ENCODE measurements at places on chromosomes 2 and 18.

GRCh38 chr2:232584238-232584637, 33.7 kb downstream of the EIF4E2 start:
- DNase-seq: no peak

GRCh38 chr2:237699870-237700511, 72.6 kb downstream of the LRRFIP1 start:
- DNase-seq: no peak

DNA sequence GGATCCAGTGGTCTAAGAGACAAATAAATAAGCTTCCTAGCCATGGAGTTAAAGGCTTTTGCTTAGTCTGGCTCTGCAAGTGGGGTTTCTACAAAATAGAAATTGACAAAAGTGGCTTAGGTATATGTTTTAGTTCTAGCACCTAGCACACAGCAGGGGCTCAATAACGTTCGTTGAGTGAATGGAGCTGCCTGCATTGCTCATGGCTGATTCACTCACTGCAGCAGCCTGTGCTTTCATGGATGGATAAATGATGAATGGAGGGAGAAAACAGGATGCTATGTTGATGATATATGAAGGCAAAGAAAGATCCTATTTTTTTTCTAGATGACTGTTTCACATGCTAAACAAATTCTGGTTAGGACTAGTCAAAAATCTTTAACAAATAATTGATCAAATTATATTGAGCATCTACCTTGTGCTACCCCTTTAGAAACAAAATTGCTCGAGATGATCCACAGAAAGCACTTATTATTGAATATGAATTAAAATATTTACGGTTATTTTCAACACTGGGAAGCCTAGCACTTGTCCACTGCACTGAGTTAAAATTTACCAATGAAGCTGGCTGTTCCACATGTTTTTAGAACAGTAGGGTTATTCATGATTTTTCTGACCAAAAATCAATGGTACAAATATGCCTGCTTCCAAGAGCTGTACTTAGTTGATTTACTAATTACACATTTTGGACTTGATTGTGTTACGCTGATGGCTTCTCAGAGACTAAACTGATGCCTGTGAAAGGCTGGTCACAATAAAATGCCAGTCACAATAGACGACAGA, 39.6 kb downstream of the HDHD2 start:
- no peak for DNase-seq

GRCh38 chr2:116724550-116724949, 1089.9 kb upstream of the DDX18 start:
- no peak for DNase-seq

GRCh38 chr18:5237083-5237722, 40.1 kb upstream of the AKAIN1 start:
- peak; percentile 0 for DNase-seq

GRCh38 chr2:164314148-164314547, 307.1 kb downstream of the GRB14 start:
- DNase-seq: no peak

DNA sequence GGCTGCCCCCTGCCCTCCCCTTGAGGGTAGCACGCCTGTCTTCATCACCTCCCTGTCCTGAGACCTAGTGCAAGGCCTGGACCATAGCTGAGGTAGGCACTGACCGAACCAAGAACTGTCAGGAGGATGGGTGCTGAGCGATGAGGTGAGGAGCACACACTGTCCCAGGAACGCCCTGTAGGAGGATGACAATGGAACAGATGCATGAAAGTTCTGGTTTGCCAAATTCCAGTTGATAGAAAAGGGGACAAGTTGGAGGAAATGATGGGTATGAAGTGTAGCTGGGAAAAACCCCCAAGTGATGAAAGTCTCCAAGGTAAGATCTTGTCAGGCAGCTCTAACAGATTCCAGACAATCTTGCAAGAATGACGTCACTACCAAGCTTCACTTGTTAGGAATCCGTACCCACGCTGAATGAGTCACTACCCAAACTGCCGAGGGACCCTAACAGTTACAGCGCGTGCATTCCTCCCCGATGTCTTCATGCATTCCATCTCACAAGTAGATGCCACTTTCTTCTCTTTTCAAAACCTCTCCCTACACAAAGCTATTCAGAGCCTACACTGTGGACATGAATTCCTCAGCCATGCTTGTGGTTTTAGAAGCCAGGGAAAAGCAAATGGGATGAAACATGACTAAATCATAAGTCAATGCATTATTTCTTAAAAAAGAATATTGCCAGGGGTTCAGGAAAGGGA, 27.6 kb downstream of the MRPL33 start:
- DNase-seq: no peak

GRCh38 chr18:25190472-25190871, 161.5 kb downstream of the ZNF521 start:
- DNase-seq: no peak

DNA sequence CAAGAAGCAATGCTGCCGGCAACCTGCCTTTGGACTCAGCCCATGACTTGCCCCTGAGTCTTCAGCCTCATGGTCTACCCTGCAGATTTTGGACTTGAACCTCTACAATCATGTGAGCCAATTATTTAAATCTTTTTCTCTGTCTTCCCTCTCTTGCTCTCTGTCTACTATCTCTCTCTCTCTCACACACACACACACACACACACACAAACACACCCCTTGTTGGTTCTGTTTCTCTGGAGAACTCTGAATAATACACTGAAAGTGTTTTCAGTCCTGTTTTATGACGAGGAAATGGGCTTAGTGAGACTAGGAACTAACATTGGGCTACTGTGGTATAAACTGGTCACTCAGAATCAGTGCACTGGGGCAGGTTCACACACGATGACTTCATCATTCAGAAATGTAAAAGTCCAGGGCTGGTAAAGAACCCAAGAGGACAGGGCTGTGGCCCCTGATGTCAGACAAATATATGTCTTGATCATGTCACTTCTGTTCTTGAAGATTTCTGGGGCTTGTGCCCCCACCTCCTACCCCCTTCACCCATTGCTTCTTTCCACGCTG, 266.1 kb upstream of the SIX2 start:
- no peak for DNase-seq

DNA sequence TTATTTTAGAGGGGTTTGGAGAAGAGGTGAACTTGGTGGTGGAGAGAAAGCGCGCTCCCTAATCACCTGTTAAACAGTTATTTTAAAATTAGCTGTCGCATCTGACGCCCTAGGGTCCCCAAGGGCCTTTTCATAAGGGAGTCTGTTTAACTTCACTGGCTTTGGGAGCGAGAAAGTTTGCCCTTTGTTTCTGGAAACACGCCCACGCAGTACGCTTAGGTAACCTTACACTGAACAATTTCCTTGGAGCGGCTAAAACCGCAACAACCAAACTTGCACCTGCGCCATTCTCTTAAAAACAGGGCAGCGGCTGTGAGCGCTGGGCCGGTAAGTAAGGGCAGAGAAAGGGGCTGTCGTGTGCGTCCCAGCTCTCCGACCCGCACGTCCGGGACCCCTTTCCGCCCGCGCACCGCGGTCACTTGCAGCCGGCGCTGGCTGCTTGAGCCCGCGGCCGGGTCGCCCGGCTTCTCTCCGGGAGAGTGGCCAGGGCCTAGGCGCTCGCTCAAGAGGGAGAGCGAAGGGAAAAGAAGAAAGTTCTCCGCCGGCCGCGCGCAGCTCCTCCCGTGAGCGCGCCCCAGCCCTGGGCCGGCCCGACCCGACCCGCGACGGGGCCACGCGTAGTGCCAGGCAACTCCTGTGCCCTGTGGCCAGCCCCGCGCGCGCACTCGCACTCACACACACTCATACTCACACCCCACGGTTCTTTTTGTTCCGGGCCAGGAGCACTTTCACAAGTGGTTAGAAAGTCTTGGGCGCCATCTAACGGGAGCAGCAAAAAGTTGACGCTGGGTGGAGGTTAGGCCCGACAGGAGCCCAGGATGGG, 19.2 kb downstream of the POU3F3 start:
- DNase-seq: no peak

GRCh38 chr2:162050513-162050961, 23.5 kb downstream of the DPP4 start:
- DNase-seq: no peak

DNA sequence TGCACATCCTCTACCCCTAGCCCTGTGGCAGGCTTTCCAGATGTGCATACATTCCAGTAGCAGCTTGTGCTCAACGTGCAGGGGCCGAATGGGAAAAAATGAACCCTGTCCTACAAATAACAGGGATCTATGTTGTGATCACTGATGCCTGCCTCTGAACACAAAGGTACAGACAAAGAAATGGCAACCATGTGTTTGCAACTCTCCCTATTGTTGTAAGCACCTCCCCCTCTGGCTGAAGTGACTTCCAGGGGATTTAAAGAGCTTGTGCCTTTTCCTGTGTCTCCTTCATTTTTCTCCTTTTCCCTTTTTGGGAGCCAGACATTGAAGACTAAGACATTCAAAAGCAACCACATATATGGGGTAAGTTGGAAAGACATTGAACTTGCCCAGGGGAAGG, 21.6 kb downstream of the ARHGAP25 start:
- no peak for DNase-seq

DNA sequence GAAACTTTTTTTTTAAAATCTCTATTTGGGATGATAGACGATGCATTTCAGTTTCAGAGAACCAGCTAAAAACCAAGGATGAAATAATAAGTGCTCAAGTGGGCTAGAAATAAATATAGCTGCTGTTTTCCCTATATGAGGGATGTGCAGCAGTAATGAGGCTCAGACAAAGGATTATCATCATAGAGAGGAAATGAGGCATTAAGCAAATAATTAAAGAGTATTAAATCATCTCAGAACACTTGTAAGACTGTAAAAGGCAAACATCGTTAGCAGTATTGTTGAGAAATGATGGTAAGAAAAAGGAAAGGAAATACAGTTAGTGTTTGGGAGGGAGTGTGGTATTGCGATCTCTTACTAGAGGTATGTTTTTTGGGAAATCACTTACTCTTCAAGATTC, 233.5 kb downstream of the TGIF1 start:
- DNase-seq: no peak

DNA sequence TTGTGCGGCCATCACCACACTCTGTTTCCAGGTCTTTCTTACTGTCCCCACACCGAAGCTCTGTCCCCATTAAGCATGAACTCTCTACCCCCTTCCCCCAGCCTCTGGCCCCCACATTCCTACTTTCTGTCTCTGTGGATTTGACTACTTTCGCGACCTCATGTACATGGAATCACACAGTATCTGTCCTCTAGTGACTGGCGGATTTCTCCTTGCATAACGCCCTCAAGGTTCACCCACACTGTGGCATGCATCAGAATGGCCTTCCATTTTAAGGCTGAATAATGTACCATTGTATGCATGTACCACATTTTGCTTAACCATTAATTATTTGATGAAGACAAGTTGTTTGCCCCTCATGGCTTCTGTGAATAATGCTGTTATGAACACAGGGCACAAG, 467.6 kb upstream of the HS6ST1 start:
- no peak for DNase-seq

DNA sequence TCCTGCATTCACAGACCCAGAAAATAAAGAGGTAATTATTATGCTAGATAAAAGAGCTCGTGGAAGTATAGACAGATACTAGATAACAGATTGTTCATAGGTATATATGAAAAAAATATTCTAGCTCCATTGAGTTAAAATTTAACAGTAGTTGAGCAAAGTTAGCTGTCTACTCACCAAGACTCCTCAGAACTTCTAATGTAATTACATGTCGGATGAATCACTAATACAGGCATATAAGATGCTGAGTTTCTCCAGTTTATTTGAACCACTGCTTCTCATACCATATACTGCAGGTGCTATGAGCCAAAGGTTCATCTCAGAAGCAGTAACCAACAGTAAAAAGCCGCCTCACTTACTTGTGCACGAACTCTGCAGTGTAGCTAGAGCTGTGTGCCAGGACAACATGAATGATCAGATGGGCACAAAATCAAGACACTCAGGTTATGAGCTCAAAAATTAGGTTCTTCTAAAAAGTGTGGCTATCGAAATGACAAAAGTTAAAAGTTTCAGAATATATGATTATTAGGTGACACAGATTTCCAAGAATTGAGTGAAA, 373.4 kb downstream of the NCKAP5 start:
- DNase-seq: no peak

GRCh38 chr2:204585930-204586329, 40.7 kb downstream of the PARD3B start:
- DNase-seq: no peak

DNA sequence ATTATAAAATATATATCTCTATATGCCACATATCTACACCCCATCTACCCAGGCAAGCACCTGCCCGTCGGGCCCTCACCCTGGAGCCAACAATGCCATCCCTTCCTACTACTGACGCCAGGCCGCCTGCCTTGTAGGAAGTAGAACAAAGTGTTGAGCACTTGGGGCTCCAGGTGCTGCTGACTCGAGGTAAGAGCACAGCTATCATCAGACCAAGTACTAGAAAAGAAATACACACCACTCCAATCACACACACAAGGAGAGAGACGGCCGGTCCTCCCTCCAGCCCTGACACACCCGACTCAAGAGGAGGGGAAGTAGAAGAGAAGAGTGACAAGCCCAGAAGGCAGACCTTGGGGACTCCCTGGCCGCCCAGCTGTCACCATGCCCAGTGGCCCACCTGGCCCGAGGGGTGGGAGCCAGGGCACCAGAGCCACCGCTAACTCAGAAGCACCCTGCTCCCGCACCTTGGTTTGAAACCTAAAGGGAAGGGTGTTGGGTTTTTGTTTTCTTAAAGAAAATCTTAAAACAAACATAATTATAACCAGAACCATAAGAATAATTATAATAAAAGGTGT, 64.0 kb upstream of the POMC start:
- no peak for DNase-seq

DNA sequence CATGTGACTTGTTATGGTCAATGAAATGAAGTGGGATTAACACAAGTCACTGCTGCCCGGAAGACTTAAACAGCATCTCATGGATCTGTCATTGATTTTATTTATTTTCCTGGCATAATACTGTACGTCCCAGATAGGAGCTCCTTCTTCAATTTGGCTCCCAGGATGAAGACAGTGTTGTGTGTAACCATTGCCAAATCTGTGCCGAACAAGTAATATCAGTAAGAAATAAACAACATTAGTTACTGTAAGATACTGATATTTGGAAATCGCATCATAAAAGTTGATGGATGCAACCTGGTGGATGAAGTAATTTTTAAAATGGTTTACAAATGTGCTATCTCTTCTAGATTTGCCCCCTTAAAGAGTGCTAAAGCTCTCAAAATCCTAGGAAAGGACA, 419.0 kb upstream of the MMADHC start:
- no peak for DNase-seq

GRCh38 chr18:48407358-48407757, 1.8 kb downstream of the ZBTB7C start:
- no peak for DNase-seq

DNA sequence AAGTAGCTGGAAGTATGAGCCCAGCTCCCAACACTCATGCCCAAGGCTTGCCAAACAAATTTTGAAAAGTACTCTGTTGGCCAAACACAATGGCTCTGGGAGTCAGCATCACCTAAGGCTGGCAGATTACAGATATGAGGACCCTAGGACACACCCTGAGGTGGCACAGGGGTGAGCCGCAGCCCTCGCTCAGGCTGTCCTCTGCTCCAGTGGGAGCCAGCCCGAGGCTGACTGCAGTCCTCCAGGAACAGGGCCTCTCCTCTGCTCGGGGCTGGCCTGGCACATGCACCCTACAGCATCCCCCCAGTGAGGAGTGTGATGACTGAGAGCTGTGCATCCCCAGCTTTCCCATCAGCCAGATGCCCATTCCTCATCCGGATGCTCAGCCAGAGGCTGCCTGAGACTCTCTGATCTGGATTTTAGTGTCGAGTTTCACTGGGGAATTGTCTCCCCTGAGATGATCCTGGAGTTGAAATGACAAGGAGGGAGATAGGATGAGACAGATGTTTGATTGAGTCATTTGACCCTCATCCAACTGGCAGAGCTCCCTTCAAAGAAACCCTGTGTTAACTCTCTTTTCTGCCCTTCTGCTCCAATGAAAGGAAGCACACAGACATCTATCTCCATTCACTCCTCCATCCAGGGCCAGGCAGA, 269.3 kb upstream of the NCKAP5 start:
- no peak for DNase-seq

GRCh38 chr2:141348481-141348880, 782.3 kb downstream of the LRP1B start:
- DNase-seq: no peak

All from activated CD8-positive, alpha-beta memory T cell treated with anti-CD3 and anti-CD28 coated beads for 4 hours (primary cell).